T-cell (primary cell): ENCODE measurements at places on chromosomes 11 and 22. TPM values are rescaled to one million over a fixed set of nuclear protein-coding genes. Genes with fewer than 3 reads are reported as not detected.

The NTM gene
- total RNA-seq: not detected

- no peak for DNase-seq
- H3K4me3 ChIP-seq: no peak overlapping the region
- no peak overlapping the region for H3K27ac ChIP-seq
- H3K27me3 ChIP-seq: no peaks in the 10 kb centered on the region
Measured at GRCh38 chr11:78161346-78161745, 21.9 kb upstream of the ALG8 start.

- no peaks in the 10 kb centered on the region for H3K4me1 ChIP-seq
- DNase-seq: no peak
- no peak overlapping the region for H3K4me3 ChIP-seq
Measured at GRCh38 chr11:119011476-119012053, 6.6 kb downstream of the RPS25 start.

- no peak for DNase-seq
- H3K27me3 ChIP-seq: no peaks in the 10 kb centered on the region
- no peak overlapping the region for H3K4me3 ChIP-seq
- H3K4me1 ChIP-seq: no peaks in the 10 kb centered on the region
Measured at GRCh38 chr11:57378186-57378585, 2.8 kb downstream of the PRG3 start.
